GM23338 (cell line): ENCODE measurements at places on chromosomes 3 and 15. TPM values are rescaled to one million over a fixed set of nuclear protein-coding genes. Genes with fewer than 3 reads are reported as not detected.

GRCh38 chr3:150255826-150256225 lies 152.3 kb upstream of the TSC22D2 start:
- H3K36me3 ChIP-seq, result no peaks in the 10 kb centered on the region
- no peak for DNase-seq
- no peak overlapping the region for H3K4me3 ChIP-seq
- no peaks in the 10 kb centered on the region for H3K27me3 ChIP-seq
- H3K4me1 ChIP-seq, result no peaks in the 10 kb centered on the region

DNA sequence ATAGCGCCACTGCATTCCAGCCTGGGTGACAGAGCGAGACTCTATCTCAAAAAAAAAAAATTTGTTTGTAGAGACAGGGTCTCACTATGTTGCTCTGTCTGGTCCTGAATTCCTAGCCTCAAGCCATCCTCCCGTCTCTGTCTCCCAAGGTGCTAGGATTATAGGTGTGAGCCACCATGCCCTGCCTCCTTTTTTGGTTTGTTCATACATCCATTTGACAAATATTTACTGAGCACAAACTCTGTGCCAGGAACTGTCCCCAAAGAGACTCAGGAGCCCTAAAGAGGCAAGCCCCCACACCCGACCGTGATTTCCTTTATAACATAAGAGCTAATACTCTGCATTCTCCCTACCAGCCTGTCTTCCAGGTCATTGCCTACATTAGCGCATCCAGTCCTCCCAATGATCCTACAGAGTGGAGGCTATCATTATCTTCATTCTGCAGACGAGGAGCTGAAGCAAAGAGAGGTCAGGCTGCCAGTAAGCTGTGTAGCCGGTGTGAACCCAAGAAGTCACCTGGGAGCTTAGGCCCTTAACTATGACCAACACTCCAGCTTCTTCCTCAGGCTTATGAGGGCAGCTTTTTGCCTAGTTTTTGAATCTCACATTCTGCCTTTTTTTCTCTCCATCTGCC lies 6.3 kb upstream of the PXK start:
- H3K27ac ChIP-seq, result no peak overlapping the region
- peaks cover under 1% of the 10 kb centered on the region; the same call in 1 of the 2 replicates for H3K27me3 ChIP-seq
- no peak for DNase-seq
- no peaks in the 10 kb centered on the region for H3K36me3 ChIP-seq
- no peak overlapping the region for H3K4me3 ChIP-seq
- peaks cover 21% of the 10 kb centered on the region for H3K4me1 ChIP-seq

DNA sequence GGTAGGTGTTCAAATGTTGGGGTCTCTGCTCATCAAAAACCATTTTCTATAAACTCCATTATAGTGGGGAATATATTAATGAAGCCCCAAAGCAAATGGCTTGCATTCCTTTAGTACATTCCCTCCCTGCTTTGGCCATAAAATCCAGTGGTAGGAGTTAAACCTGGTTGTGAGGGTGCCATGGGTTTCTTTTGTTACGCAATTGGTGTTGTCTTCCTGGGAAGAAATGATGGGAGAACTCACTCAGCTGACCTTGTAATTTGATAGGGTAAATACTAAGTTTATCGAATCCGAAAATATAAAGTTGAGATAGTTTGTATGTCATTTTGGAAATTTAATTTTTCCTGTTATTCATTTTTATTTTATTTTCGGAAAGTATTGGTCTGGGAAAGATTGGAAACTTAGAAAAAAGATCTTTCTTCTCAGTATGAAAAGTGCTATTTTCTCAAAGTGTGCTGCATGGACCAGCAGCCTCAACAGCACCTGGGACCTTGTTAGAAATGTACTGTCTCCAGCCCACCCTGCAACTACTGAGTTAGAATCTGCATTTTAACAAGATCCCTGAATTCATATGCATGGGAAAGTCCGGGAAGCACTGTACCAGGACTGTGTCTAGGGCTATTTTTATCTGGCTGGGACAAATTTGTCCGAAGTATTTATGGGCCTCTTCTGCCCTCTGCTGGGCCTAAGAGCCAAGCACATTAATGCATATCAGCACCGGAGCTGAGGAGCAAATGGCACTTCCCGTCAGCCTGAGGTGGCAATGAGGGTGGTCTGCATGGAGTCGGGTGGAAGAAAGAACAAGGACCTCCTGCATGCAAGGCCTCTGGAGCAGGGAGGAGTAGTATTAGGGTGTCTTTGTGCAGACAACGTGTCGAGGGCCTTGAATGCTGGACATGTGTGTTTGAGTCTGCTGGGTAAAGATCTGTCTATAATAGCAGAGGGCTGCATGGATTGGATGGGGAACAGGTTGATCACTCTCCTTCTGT lies 54.7 kb downstream of the FAM81A start:
- no peak overlapping the region for H3K27ac ChIP-seq
- no peaks in the 10 kb centered on the region for H3K36me3 ChIP-seq
- DNase-seq, result peak; percentile 89
- no peak overlapping the region for H3K4me3 ChIP-seq
- H3K27me3 ChIP-seq, result no peaks in the 10 kb centered on the region
- peaks cover 8% of the 10 kb centered on the region for H3K4me1 ChIP-seq

Gene TERB2
- not detected in 2 replicates for polyA plus RNA-seq

- no peak for DNase-seq
- H3K27ac ChIP-seq, result no peak overlapping the region
- H3K4me3 ChIP-seq, result no peak overlapping the region
- peaks cover 38% of the 10 kb centered on the region for H3K4me1 ChIP-seq
- no peaks in the 10 kb centered on the region for H3K36me3 ChIP-seq
Measured at GRCh38 chr3:135215516-135215915, 420.5 kb downstream of the EPHB1 start.

DNA sequence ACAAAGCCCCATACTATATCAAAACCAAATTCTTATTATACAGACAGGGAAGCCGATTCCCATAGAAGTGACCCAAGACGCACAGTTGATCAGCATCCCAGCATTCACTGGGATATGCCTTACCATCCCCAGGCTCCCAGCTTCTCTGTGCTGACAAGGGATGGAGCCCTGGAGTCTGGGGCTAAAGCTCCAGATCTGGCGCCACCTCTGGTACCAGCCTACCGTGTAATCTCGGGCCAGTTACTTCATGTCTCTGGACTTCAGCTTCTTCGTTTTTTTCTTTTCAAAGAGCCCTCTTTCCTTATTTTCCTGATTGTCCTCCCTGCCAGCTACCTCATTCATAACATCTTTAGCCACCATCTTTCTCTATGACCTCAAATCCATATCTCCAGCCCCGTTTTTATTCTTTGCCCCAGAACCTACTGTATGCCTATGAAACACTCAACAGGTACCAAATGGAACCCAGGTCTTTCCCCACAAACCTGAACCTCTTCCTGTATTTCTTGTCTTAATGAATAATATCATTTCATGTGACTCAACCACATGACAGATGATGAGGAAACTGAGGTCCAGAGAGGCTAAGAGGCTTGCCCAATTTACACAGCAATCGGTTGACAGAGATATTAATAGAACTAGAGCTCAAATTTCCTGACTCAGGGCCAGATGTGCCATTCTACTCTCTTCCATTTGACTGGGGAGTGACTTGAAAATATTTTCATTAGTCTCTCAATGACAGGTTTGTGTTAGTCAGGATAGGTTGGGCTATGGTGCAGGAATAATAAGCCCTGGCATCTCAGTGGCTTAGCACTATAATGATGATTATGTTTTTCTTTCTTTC lies 85.4 kb upstream of the TLE3 start:
- no peak overlapping the region for H3K4me3 ChIP-seq
- H3K27ac ChIP-seq, result no peak overlapping the region
- no peaks in the 10 kb centered on the region for H3K27me3 ChIP-seq
- peak; percentile 57 for DNase-seq

- no peak for DNase-seq
- no peaks in the 10 kb centered on the region for H3K4me1 ChIP-seq
- no peak overlapping the region for H3K4me3 ChIP-seq
- H3K27ac ChIP-seq, result no peak overlapping the region
Measured at GRCh38 chr3:107850681-107851080, 240.2 kb downstream of the CD47 start.

Gene SV2B
- 0.06 and 0.09 TPM in 2 replicates for polyA plus RNA-seq

GRCh38 chr3:64686446-64686908 lies 1.3 kb downstream of the ADAMTS9 start:
- peak overlapping the region; percentile 80 for H3K4me3 ChIP-seq
- peaks cover 93% of the 10 kb centered on the region for H3K27me3 ChIP-seq
- DNase-seq, result peak; percentile 66
- peaks cover 55% of the 10 kb centered on the region for H3K4me1 ChIP-seq
- H3K36me3 ChIP-seq, result no peaks in the 10 kb centered on the region

DNA sequence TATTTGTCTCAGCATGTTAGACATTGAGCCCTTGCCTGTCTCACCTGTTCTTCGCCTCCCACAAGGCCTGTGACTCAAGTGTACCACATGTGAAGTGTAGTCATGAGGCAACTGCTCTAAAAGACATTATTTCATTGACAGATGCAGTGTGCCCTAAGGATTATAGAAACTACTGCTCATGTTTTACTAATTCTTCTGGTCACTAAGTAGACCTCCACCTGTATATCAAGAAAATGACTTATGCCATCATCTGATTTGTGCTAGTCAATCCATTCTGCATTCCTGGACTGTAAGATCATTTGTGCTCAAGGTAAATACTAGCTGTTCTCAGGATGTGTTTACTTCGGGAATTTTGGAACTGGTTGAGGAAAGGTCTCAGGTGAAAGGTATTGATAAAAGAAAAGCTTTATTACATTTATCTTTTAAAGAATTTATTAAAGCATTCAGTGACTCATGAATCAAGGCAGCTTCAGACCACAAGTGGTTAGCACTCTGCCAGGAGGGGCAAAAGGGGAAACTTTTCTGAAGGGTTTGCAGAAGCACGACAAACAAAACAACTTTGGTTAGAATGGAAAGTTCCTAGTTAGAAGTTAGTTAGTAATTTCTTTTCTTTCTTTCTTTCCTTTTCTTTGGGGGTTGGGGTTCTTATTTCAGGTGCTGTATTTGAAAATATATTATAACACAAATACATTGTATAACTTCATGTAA lies 465.3 kb upstream of the CBLB start:
- H3K4me3 ChIP-seq, result no peak overlapping the region
- no peaks in the 10 kb centered on the region for H3K4me1 ChIP-seq
- H3K27ac ChIP-seq, result no peak overlapping the region
- H3K36me3 ChIP-seq, result no peaks in the 10 kb centered on the region
- H3K27me3 ChIP-seq, result no peaks in the 10 kb centered on the region

- H3K36me3 ChIP-seq, result no peaks in the 10 kb centered on the region
- DNase-seq, result no peak
- no peak overlapping the region for H3K4me3 ChIP-seq
- H3K4me1 ChIP-seq, result peaks cover 16% of the 10 kb centered on the region; the same call in 1 of the 2 replicates
- H3K27ac ChIP-seq, result no peak overlapping the region
- H3K27me3 ChIP-seq, result no peaks in the 10 kb centered on the region
Measured at GRCh38 chr3:55724821-55725220, 237.7 kb upstream of the WNT5A start.

Gene AMOTL2
- polyA plus RNA-seq, result 17.4 and 17.9 TPM in 2 replicates
